ENCODE measurements at places on chromosomes 7 and 10.
A peak's percentile ranks its signal among the peaks of the same experiment; 100 is the strongest.

DNA sequence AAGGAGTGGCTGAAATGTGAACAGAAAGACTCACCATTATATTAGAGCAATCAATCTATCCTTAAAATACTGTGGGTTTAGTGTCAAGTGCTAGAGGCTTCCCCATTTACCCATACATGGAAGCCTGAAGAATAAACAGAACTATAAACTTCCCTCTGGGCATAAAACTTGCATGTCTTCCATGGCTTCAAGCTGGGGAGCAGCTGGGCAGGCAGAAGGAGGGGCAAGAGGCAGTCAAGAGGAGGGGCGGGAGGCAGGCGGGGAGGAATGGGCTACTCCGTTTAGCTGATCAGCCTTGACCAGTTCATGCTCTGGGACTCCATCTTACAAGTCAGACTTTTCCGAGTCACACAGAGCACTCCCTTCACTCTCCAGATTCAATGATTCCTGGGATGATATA lies 3.5 kb upstream of the PRSS1 start:
- no peak for DNase-seq

DNA sequence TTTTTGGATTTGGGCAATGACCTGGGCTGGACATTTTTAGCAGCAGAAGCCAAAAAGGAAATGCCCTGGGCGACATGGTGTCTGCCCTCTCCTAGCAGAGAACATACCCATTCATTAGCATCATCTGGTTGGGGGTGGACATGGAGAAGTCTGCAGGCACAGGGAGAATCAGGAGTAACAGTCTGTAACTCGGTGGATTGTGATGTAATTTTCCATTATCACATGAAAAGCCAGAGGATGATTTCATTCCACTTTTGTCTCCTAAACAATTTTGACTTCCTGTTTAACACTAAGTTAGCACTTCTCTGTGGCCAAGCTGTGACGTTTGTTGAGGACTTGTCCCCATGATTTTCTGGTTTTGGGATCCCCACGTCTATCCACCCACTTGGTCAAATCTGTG lies 153.8 kb upstream of the HABP2 start:
- DNase-seq, result no peak

DNA sequence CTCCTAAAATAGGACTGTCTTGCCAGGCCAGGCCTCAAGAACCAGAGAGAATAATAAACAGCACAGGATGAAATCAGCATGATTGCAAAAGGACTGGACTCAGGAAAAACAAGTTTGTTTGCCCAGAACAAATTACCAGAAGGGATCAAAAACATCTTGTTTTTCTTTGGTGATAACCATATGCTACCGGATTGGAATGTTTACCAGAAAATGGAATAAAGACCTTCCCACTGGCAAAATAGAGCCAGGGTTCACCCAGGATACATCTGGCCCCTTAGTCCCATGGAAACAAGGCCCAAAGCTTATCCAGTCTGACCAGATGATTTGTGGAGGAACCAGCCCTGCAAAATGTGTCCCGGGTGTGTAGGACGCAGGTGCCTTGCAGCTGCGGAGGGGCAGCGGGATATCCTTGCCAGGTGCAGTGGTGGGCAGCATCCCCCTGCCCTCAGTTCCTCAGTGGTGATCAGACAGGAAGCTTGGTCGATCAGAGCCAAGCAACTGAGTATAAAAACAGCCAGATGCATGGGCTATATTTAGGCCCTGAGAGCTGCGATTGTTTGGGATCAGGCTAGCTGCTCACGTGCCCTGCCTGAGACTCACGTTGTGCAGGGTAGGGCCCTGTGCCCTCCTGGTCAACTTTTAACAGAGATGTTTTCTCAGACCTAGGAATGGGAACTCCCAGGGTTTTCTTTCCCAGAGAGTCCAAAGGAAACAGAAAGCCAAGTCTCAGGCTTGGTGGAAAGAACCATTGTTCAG lies 4.6 kb upstream of the ZNF22 start:
- no peak for DNase-seq

DNA sequence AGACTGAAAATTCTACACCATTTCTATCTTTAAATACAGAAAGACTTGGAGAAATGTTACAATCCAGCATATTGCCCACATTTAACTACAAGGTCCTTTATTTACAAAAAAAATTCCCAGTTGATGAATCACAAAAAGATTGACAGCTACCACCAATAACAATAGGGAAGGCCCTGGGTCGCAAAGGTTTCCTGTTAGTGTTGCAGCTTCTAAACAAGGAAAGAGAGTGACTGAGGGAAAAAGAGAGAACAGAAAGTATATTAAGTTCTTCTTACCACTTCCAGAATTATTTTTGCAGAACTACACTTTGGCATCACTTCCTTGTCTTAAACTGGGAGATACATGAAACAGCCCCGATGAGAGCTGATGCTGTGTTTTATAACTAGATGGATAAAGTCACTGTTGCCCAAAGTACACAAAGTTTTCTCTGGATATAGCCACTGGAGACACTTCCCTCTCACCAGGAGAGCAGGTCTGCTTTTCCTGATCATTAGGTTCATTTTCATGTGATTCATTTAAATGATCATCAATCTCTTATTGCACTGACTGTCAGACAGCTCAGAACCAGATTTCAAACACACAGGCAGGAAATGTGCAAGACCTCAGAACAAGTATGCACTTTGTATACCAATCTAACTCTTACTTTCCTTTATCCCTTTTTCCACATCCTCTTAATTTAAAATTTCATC lies 57.0 kb downstream of the SHTN1 start:
- DNase-seq, result no peak

GRCh38 chr7:108285778-108286177 lies 155.6 kb upstream of the LAMB4 start:
- no peak for DNase-seq

- no peak for DNase-seq
These were observed 312.6 kb upstream of the COBL start for GRCh38 chr7:51629206-51629605.

DNA sequence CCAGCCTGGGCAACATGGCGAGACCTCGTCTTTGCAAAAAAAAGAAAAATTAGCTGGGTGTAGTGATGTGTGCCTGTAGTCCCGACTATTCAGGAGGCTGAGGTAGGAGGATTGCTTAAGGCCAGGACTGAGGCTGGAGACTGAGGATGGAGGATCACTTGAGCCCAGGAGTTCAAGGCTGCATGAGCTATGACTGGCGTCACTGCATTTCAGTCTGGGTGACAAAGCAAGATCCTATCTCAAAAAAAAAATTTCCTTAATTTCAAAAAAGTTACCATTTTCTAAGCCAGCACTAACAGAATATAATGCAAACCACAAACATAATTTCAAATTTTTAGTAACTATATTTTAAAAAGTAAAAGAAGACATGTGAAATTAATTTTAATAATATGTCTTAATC lies 13.4 kb upstream of the SRGN start:
- no peak for DNase-seq

- no peak for DNase-seq
These were observed 103.5 kb upstream of the FAM20C start for GRCh38 chr7:88927-89231.

GRCh38 chr7:103687951-103688350 lies 241.9 kb upstream of the SLC26A5 start:
- DNase-seq, result no peak

DNA sequence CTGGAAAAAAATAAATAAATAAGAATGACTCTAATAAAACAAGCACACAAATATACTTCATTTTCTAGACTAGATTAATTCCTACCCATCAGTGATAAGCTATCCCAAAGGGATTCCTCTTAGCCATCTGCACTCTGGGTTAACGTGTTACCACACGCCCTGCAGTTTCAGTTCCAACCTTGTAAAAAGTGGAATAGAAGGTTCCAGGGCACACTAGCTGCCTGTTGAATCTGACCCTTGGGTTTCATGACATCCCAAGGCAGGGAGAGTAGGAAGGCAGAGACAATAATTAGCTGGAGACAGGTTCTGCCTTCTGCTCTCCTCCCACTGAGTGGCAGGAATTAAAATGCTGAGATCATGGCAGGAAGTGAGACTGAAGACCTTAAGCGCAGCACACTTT lies 33.5 kb downstream of the SLC37A3 start:
- DNase-seq, result no peak

GRCh38 chr10:127332631-127333030 lies 136.2 kb upstream of the INSYN2A start:
- no peak for DNase-seq

GRCh38 chr10:70804421-70804808 lies 11.3 kb upstream of the SGPL1 start:
- DNase-seq, result no peak

GRCh38 chr7:100682228-100682741 lies 8.7 kb downstream of the GNB2 start:
- no peak for DNase-seq

- peak; percentile 3 for DNase-seq
These were observed 291.2 kb downstream of the AUTS2 start for GRCh38 chr7:69889338-69889975.

GRCh38 chr10:13527864-13528122 lies 1.0 kb downstream of the BEND7 start:
- DNase-seq, result no peak

- no peak for DNase-seq
These were observed 34.5 kb downstream of the FRMD4A start for GRCh38 chr10:14296065-14296709.

DNA sequence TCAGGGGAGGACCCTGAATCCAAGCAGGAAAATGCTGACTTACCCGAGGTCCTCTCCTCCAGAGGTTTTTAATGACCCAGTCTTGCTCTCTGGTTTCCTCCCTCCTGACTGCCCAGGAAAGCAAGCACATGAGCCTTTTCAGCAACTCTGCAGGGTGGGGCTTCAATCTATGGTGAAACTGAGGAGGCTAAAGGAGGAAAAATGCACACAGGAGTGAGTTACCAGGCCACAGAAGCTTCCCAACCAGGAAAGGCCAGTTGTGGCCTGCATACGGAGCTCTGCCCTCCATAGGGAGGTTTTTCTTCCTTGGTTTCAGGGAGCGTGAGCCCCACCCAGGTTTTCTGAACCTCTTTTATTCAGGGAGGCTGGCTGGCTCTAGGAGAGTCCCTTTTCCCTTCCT lies 14.1 kb upstream of the DLG5 start:
- no peak for DNase-seq

- peak; percentile 44 for DNase-seq
These were observed 90.3 kb downstream of the MYL10 start for GRCh38 chr7:101538596-101539459.

GRCh38 chr7:70630818-70631457 lies 501.0 kb upstream of the GALNT17 start:
- DNase-seq, result no peak

- no peak for DNase-seq
These were observed 2.4 kb downstream of the EPO start for GRCh38 chr7:100722480-100723212.

GRCh38 chr10:66737241-66737640 lies 188.6 kb upstream of the LRRTM3 start:
- no peak for DNase-seq

- no peak for DNase-seq
These were observed 166.9 kb downstream of the GLI3 start for GRCh38 chr7:42070068-42070467.

DNA sequence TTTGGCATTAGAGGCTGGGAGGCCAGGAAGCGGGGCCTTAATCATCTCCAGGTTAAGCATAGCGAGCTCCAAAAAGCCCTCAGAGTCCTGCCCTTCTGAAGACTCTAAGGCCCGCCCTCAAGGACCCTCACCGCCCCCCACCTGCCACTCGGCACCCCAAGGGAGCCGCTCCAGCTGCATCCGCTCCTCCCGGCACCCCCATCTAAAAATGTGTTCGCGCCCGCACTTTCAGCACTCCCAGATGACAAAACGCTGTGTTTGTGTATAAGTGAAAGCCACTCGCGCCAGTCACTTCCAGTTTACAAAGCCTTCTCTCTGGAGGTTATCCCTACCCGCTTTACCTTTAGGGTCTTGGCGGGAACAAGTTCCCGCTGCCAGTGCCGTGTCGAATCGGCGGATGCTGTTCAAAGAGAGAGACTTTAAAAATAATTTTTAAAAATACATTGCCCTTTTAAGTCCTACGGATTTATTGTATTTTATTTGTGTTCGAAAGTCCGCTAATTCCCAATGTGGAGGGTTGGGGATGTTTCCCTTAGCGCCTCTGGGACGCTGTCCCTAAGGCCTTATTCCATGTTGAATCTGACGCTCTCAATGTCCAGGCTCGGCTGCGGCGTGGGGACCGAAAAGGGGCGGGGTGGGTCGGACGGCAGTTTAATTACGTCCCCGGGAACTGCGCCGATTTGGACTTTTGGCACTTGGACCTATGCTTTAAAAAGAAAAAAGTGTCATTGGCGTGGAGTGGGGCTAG lies at the start of the genes DCLRE1A and NHLRC2:
Gene DCLRE1A, minus strand, starts transcription at position 70 of the 748 bp plus-strand sequence. CDS start 900 bp downstream, outside the sequence.
Gene NHLRC2, plus strand, starts transcription at position 649 of the 748 bp plus-strand sequence. CDS start 212 bp downstream, outside the sequence.
- DNase-seq, result peak; percentile 72

- no peak for DNase-seq
These were observed 27.6 kb downstream of the WDR86 start for GRCh38 chr7:151382079-151382885.

DNA sequence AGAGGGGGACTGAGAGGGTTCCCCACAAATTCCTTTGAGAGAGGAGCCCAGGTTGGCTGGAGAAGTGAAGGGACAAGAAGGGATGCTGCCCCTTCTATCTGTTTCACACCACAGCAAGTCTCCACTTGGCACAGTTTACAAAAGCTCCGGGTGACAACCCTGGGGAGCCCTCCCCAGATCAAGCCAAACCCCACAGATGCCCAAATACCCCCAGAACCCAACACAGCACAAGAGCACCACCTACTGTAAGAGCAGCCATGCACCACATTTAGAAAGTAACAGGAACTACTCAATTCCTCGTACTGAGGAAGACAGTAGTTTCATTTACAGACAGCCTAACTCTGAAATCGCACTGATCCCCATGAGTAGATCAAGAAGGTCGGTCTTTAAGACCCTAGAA lies 67.8 kb upstream of the ATP6V0A4 start:
- peak; percentile 75 for DNase-seq

DNA sequence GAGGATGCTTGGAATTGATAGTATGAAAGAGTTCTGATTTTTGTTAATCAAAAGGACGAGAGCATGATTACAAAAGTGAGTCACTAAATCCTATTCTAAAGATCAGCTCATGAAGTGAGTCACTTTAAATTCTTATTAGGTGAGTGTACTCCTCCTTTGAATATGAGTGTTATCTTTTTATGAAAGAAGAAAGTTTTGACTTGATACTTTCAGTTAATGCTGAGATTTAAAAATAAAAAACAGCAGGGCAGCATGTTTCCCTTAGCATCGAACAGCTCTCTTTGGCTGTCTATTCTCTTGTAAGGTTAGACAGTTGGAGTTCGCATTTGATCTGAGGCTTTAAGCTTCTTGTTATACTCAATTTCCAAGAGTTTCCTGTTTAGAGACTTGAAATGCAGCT lies 222.0 kb downstream of the TWIST1 start:
- no peak for DNase-seq

- peak; percentile 25 for DNase-seq
These were observed 166.4 kb downstream of the C7orf25 start for GRCh38 chr7:42745357-42746059.

GRCh38 chr7:74417419-74417971 lies 36.2 kb upstream of the GTF2IRD1 start:
- peak; percentile 51 for DNase-seq

Measured in activated CD4-positive, alpha-beta T cell treated with anti-CD3 and anti-CD28 coated beads, Interleukin-2, amount 50 U/mL, for 16 hours (primary cell).